ENCODE measurements at places on chromosomes 12 and 14. TPM values are rescaled to one million over a fixed set of nuclear protein-coding genes. Genes with fewer than 3 reads are reported as not detected.

SLC10A1 gene
- total RNA-seq = not detected

LBHD2 gene
- total RNA-seq = 3.1 TPM

EFS gene
- 15.5 TPM for total RNA-seq

MYL2 gene
- not detected for total RNA-seq

FGF23 gene
- total RNA-seq = not detected

CLEC6A gene
- total RNA-seq = not detected

CISTR gene
- total RNA-seq = not detected

OASL gene
- total RNA-seq = 8.1 TPM

PPP4R4 gene
- total RNA-seq = 0.13 TPM

CEBPE gene
- total RNA-seq = not detected

PTPN6 gene
- 47.2 TPM for total RNA-seq

GSG1 gene
- not detected for total RNA-seq

TCL1B gene
- not detected for total RNA-seq

BICD1 gene
- 21.9 TPM for total RNA-seq

MAP3K9 gene
- total RNA-seq = 0.26 TPM

SDSL gene
- 5.7 TPM for total RNA-seq

MUCL1 gene
- total RNA-seq = not detected

ERP27 gene
- total RNA-seq = 0.87 TPM

PRB2 gene
- not detected for total RNA-seq

TDP1 gene
- total RNA-seq = 13.6 TPM

TMEM233 gene
- total RNA-seq = 1.3 TPM

TEP1 gene
- total RNA-seq = 37.1 TPM

SLC38A1 gene
- 15.9 TPM for total RNA-seq

TGFB3 gene
- 56.8 TPM for total RNA-seq

AQP2 gene
- not detected for total RNA-seq

KRT82 gene
- total RNA-seq = not detected

CMKLR1 gene
- total RNA-seq = 26.0 TPM

CBLN3 gene
- total RNA-seq = 5.0 TPM

ANKRD33 gene
- total RNA-seq = not detected

CALCOCO1 gene
- total RNA-seq = 165 TPM
